Islet precursor cell (in vitro differentiated cells): ENCODE measurements at places on chromosomes 3 and 15.

GRCh38 chr3:161296814-161297213, 74.5 kb downstream of the SPTSSB start:
- no peak for DNase-seq

DNA sequence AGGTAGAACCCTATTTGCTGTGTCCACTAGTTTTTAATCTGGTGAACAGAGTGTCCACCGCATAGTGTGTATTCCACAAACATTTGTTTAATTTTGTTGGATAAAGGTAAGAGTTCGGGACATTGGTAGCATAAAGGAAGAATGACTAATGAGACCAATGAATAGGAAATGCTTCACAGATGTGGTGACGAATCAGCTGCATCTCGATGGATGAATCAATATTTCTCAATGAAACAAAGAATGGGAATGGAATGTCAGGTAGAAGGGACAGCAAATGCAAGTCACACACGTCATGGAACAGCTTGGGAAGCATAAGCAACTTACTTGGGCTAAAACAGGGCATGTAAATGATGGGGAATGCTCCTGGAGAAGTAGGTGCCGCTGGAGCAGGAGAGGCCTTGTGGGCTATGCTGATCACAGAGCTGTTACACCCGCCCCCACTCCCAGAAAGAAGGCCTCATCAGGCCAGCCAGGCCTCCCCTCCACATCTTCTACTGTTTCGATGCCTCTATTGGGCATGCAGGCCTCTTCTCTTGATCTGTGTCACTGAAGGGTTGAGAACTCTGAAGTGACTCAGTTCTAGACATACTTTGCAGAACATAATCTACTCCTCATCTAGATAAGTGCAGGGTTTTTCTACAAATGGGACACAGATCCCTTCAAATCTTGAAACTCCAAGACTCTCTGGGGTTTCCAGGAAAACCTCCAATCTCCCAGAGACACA, 120.0 kb upstream of the GADL1 start:
- DNase-seq = no peak

- DNase-seq = peak; percentile 41
Observed at GRCh38 chr15:25805031-25805430, 58.1 kb downstream of the ATP10A start.

DNA sequence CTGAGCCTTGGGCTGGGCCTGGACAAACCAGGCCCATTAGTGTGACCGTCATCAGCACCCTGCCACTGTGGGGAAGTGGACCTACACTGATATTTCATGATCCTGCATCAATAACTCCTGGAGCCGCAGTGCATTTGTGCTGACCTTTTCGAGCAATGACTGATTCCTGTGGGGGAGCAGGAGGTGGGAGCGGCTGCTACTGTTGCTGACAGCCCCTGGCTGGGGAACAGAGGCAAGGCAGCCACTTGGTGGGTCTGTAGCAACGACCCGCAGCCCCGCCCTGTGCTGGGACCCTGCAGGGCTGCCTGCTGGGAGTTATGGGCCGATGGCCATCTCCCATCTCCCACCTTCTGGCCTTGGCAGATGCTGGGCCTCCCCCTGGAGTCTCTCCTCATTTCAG, 42.1 kb downstream of the CCDC33 start:
- no peak for DNase-seq

- DNase-seq = no peak
Observed at GRCh38 chr15:72912121-72912520, 128.6 kb upstream of the ADPGK start.

GRCh38 chr15:64288577-64288976, 67.4 kb downstream of the CSNK1G1 start:
- no peak for DNase-seq

DNA sequence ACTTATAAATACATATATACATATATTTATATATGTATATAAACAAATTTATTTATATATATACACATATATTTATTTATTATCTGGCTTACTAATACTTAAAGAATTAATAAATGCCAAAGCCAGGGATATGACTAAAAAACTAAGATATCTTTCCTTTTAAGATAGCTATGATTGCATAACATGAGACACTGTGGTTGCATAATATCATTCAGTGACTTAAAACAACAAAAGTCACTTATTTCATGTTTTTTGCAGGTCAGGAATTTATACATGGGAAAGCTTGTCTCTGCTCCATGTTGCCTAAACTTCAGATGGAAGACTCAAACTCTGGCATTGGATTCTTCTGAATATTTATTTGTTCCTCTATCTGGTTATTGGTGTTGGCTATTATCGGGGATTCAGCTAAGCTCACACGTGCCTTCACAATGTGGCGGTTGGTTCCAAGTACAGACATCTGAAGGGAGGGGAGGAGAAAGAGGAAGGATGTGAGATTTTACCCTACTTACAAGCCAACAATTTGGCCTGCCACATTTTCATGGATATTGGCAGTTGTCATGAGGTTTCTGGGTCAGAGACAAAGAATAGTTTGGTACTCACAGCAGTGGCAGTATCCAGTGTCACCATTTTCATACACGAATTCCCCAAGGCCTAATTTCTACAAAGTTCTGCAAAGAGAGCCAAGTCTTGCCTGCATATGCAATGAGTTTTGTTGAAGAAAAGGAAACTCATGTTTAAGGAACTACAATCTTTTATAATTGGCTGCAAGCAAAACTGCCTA, 381.6 kb downstream of the EPHA3 start:
- DNase-seq = no peak

DNA sequence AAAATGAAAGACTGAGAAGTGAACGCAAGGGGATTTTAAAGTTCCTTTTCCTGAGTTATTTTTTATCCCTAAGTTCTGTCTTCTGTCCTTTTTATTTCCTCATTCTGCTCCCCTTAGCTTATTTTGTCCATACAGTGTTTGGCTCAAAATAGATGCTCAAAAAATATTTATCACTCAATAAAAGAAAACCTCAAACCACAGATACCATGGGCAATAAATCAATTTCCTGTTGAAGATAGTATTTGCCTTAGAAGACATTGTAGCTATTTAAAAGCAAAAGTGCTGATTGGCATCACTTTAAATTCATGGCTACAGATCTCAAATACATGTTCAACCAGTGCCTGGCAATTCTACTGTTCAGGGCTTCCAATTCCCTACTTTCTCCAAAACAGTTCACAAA, 316.5 kb upstream of the ADAMTS9 start:
- DNase-seq = no peak

GRCh38 chr3:129001101-129001805, at the start of gene EFCC1:
Gene EFCC1 (plus strand): TSS chr3:129001304. CDS start chr3:129001629, 325 bp downstream.
- no peak for DNase-seq

DNA sequence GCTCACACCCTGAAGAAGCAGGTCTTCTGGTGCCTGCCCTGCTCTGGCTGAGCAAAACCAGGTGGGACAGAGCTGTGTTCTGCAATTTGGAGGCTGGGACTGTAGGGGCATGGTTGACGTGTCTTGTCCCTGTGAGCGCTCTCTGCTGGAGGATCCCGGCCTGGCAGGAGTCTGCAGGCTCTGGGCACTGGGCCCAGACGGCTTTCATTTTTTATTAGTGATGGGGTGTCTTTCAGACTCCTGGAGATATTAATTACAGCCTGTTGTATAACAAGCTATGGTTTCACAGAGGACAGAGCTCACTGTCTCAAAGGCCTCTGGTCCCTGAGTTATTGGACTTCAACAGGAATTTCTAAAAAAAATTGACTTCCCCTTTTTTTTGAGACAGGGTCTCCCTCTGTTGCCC, 29.5 kb upstream of the ZNF710 start:
- peak; percentile 87 for DNase-seq

GRCh38 chr3:127016461-127016860, 33.5 kb downstream of the PLXNA1 start:
- no peak for DNase-seq

DNA sequence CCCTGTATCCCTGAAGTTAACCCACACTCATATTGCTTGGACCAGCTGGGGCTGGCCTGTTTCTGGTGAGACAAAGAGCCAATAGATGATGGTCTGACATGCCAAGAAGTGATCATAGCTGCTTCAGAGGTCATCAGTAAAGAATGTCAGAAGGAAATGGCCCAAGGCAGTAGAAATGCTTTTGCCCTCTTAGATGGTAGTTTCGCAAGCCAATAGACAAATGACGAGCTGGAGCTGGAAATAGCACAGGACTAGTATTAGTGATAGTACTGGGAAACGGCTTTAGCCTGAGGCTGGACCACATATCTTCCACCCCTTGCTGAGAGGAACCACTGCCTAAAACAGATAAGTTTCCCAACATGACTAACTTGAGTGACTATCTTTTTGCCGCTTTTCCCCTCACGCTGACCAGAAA, 176.1 kb upstream of the THBS1 start:
- peak; percentile 97 for DNase-seq
